ENCODE measurements at places on chromosomes 16 and 17.

DNA sequence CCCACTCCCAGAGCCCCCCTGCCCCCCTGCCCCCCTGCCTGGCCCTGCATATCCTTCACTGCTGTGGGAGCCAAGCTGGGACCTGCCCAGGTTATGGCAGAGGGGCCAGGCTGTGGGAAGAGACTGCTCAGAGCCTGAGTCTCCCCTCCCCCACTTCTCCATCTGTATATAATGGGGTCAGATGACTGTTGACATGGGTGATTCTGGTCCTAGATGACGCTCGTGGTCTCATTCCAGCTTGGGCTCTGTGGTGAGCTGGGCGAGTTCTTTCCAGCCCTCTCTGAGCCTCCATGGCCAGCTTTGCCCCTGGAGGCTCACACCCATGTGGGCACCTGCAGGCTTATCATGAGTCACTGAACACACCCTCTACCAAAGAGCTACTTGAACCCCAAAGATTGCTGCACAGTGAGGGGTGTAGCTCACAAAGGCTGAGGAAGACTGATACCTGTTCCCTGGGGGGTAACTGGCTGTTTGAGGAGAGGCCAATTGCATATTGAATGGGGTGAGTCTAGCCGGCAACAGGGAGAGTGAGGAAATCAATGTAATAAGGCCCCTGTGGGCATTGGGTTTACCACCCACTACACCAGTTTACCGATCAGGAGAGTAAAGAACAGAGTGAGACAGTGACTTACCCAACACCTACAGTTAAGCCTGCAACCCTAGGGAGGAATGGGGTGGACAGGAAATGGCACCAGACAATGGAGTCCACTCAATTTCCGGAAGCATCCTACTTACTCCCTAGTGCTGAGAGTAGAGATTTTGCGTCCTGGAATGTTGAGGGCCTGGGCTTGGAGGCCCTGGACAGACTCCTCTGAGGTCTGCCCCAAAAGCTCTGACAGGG is 4.2 kb upstream of the SREBF1 start:
- no peak for DNase-seq

DNA sequence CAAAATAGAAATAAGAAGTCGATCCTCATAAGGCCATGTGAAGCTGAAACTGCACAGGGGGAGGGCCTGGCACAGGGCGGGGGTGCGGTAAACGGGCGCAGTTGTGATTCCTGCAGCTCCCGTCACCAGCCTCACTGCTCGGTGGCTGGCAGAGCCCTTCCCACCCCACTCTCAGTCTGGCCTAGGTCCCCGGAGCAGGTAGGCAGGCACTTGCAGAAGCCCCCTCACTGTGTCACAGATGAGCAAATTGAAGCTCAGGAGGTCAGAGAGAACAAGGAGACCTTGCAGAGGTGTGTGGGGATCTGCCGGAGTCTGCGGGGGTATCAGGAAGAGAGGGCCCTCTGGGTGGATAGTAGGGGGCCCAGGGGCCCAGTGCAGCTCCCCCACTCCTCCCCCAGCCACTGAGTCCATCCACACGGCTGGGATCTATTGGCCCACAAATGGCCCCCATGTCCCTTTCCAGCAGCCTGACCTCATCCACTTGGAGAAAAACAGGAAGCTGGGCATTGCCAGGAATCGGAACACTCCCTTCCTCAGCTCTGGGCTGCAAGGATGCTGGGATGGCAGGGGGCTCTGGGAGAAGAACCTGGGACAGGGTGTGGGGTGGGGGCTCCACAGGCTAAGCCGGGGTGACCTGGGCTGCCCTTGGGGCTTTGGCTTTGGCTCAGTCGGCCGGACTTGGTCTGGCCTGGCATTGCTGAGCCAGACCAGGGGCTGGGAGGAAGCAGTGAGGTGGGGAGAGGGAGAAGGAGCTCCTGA is 21.4 kb upstream of the MAP3K14 start:
- DNase-seq: no peak

DNA sequence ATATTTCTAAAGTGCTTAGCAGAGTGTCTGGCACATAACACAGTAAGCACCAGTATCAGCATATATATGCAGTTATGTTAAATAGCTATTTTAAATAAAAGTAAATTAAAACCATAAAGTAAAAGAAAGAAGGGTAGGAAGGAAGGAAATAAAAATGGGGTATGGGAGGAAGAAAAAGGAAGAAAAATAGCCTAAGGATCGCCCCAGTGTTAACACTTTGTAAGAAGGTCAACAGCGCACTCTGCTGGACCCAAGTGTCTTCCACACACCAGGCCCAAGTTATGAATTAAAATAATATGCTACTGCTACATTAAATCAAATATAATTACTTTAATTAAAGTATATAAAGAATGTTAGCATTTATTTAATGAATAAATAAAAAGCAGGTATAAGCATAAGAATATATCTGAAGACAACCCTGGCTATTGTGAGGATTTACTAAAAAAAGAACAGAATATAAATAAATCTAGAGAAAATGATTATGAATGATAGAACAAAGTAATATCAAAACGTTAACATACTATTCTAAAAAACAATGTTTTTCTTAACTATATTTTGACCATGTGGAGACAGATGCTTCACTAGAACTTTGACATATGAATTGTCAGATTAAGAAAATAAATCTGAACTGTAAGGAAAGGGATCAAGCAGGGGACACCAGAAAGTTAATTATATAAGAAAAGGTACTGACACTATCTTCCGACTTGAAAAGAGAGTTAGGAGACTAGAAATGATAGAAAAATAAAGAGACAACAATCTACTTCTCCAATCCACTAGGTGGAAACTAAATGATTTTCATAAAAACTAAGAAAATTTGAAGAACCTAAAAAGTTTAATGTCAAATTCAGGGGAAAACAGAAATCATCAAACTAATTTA is 25.9 kb downstream of the BRIP1 start:
- peak; percentile 48 for DNase-seq

DNA sequence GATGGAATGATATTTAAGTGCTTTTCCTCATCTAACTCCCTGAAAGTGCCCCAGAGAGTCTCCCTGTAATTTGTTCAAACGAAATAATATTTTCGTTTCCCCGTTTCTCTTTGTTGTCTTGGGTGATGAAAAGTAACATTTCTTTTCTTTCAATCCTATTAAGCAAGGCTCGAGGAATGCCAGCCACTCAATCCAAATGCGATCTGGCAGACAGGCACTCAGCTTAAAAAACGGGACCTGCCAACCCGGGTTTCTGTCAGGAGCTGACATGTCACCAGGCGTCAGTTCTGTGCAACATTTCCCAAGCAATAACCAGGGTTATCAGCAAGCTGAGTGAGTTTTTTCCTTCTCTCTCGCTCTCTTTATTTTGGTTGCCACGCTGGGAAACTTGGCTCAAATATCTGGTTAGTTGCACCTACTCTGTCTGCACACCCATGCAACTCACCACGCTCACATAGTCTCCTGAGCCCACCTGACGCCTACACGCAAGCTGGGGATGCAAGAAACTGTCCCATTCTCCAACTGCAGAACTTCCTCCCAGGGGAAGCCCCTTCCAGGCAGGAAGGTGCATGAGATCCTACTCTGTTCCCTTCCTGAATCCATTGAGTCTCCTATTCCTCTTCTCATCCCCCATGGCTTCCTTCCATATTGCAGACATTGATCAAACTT is 208.2 kb downstream of the C16orf78 start:
- DNase-seq: no peak

GRCh38 chr17:80718428-80718827 is 173.8 kb downstream of the RPTOR start:
- no peak for DNase-seq
